ENCODE measurements at places on chromosomes 7 and 10.

DNA sequence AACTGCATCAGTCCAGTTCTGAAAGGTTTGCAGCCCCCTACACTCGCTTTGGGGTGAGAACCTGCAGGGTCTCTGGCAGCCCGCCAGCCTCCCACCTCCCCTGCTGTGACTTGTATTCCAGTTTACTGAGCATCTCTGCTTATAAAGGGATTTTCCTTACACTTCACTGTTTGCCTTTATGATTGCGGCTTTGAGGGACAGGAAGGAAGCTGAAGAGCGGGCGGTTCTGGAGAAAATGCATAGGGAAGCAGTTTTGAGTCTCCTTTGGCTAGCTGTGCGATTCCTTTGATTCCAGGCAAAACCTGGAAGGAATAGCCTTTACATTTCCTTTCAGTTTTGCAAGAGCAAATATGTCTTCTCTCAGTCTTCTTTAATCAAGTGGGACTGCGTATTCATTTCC is 65.0 kb upstream of the TRIM8 start:
- DNase-seq: no peak

GRCh38 chr7:21256310-21256877 is 171.5 kb upstream of the SP4 start:
- no peak for DNase-seq

DNA sequence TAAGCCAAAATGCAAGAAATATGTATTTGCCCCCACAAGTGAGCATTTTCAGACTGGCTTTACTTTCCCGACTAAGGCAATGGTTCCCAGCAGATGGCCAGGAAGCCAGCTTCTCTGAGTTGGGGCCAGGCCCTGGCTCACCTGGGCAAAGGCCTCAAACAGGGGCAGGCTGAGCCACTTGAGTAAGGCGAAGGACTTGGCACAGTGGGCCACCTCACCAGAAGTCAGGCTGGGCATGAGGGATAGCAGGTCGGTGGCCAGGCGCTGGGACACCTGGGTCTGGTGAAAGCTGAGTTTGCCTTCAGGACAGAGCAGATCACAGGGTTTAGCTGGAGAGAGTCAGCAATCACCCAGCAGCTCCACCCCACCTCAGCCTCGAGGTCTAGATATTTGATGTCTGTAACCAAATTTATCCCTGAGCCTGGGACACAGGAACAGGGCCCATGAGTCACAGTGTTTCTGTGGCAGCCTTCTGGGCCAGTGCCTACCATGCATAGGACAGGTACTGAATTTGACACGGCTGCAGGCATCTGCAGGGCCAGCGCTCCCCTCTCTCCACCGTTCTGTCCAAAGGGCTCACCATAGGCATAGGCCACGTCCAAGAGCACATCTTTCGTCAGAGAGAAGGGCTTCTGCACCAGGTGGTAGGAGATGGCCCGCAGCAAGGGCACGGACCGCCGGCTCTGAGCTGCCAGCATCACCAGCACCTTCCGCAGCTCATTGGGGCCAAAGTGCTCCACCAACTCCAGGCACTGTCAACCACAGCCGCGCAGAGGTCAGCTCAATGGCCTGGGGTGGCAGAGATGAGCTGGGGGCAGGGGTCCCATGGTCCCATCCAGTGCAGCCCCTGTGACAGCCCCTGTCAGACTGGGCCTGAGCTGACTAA is 7.3 kb downstream of the TBRG4 start:
- no peak for DNase-seq

GRCh38 chr7:130087364-130087763 is 17.0 kb downstream of the KLHDC10 start:
- no peak for DNase-seq

GRCh38 chr10:14191407-14191806 is 139.3 kb downstream of the FRMD4A start:
- no peak for DNase-seq

DNA sequence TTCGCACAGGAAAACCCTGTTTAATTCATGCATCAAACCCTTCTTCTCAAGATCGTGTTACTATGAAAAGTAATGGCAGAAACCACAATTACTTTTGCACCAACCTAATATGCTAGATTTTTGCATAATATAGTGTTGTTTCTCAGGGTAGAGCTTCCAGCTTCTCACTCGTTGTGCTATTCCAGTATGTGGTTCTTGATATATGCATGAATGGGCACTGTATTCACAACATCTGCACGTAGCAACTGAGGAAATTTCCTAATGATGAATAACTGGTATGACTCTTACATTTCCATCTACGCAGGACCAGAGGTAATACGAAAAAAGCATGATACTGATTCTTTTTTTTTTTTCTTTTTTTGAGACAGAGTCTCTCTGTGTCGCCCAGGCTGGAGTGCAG is 326.6 kb upstream of the GALNT17 start:
- no peak for DNase-seq

DNA sequence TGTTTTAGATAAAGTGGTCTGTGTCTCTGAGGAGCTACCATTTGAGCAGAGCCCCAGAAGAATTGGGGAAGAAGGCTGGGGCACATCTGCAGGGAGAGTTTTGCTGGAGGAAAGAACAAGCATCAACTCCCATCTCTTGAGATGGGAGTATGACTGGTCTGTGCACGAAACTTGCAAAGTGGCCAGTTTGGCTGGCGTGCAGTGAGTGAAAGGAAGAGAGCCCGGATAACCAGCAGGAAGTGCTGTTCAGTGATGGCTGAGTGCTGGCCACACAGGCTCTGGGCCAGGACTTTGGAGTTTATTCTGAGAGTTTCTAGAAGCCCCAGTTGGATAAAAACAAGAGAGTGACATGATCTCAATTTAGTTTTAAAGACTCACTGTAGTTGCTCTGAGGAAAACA is 34.4 kb upstream of the SVIL start:
- DNase-seq: no peak

DNA sequence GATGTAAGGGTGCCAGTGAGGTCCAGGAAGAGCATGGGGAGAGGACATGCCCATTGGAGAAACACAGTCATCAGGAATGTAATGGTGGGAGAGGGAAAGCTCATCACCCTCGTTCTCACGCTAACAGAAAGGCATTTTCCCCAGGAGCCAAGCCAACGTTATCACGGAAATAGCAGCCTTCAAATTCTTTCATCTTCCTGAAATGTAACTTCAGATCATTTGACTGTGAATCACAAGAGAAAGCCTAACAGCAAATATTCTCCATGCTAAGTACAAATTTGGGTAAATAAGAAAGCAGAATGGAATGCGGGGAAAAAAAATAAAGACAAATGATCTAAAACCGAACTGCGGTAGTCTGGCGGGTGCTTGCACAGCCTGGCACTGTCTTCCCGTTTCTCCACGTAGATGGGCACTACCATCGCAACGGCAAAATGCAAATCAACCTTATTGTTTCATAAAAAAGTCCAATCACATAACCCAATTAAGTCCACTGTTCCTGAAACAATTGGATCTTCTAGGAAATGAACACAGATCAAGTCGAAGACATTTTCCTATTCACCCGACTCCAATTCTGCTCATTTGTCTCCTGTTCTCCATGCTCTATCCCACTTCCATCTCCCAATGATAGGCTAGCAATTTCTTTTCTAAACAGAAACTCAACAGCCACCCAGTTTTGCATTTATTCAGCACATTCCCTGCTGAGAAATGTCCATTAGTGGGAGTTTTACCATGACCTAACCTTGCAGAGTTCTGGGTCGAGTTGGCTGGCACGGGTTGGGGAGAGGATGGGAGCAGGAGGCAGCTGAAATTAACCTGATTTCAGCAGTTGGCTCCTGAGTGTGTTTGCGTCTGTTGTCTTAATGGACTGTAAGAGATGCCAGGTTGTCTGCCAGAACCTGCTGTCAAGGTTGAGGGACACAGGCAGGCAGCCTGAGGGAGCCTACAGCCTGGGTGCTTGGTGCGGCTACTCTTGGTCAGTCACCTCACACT is 74.6 kb upstream of the FRMD4A start:
- DNase-seq: peak; percentile 12

GRCh38 chr10:132419538-132420468 is 22.8 kb downstream of the PWWP2B start:
- no peak for DNase-seq

GRCh38 chr7:92276460-92276864 is 30.7 kb downstream of the ANKIB1 start:
- DNase-seq: no peak

GRCh38 chr7:105321754-105322455 is 66.8 kb downstream of the SRPK2 start:
- no peak for DNase-seq

DNA sequence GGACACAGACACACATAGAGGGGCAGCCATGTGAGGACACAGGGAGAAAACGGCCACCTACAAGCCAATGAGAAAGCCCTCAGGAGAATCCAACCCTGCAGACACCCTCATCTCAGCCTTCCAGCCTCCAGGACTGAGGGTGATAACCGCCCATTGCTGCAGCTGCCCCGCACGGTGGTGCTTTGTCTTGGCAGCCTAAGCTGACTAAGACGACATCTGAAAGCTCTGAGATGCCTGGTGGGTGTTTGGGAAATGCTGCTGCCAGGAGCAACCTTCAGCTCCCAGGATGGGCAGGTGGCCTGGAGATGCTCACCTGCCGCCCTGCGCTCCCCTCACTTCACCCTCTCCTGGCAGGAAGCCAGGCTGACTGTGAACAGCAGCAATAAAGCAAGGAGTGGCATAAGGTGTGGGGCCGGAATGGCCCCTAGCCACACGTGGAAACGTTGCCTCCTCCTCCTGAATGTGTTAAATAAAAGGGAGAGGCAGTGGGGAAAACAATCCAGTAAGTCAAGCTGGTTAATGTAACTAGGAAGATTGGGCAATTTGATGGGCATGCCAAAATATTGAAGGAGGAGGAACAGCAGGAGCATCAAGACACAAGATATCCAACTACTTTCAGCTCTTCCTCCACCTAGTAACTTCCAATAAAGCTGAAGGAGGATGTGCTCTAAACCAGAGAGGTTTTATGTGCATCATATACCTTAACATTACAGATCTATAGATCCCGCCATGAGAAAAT is 121.5 kb downstream of the TNS3 start:
- DNase-seq: no peak

GRCh38 chr7:44767912-44768627 is 19.4 kb downstream of the ZMIZ2 start:
- DNase-seq: no peak

- DNase-seq: no peak
Measured at GRCh38 chr7:127702938-127703337, 50.9 kb downstream of the SND1 start.

- no peak for DNase-seq
Measured at GRCh38 chr7:151895008-151895630, 18.2 kb upstream of the PRKAG2 start.

GRCh38 chr10:59245686-59246085 is 69.2 kb downstream of the PHYHIPL start:
- no peak for DNase-seq

GRCh38 chr7:45650404-45651394 is 76.5 kb downstream of the ADCY1 start:
- no peak for DNase-seq

- DNase-seq: no peak
Measured at GRCh38 chr7:801940-802381, 30.3 kb upstream of the SUN1 start.

GRCh38 chr7:99767662-99768061 is 16.3 kb downstream of the CYP3A4 start:
- DNase-seq: no peak

DNA sequence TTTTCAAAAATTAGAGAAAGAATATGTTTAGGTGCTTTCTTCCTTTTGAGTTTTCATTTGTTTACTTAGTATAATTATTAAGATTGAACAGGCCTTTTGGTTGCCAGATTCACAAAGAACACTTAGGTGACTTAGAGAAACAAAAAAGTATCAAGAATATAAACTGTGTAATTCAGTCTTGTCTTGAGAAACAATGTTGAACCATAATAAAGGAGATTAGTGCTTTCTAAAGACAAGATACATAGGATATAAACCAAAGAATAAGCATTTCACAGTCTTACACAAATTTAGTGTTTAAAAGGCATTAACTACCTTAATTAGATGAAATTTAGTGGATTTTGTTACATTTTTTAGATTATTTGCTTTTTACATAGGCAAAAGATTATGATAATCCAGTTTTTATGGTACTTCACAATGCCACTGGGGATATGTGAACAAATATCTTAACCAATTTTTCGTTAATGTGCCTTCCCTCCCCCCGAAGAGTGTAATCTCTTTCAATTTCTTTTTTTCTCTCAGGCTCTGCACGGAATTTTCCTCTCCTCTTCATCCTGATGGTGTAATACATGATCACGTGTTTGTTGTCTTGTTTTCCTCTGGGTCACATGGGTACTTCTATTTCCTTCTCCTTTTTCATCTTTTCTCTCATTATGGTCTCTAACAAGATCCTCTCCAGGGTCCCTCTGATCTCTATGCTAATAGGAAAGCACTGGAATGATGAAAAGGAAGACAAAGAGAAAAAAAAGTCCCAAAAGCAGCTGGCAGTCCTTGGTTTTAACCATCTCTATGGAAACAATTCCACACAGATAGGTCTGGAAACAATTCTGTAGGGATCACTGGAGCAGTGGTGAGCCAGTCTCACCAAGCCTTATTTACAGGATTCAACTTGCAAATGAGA is 3.7 kb upstream of the HNRNPH3 start:
- peak; percentile 54 for DNase-seq

GRCh38 chr10:6819301-6819700 is 239.2 kb upstream of the PRKCQ start:
- DNase-seq: no peak

DNA sequence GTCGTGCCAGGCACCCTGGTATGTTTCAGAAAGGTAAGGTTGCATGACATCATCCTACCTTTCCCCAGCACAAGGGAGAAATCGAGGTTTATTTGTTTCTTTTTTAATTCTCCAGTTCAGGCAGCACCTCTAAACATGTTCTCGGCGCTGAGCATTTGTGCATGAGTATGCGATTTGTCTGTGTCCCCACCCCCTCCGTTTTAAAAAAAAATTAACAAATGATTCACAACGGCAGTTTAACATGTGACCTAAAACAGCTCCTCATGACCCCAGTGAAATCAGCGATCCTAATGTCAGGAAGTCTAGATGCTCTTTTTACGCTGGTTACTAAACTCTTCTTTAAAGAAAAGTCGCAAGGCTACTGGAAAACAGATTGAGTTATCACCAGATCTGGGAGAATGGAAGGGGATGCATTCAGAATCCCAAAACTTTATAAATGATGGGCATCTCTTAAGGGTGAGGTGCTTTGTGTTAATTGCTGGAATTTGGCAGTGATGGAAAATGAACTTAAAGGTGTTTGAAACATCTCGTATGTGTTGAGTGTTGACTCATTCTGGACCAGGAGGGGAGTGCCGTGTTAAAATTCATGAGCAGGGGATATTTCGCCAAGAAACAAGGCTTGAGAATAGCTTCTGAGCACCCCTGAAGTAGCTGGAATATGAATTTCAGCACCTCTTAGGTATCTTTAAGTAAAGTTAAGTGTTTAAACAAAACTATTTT is 106.8 kb upstream of the PDCD4 start:
- DNase-seq: no peak

DNA sequence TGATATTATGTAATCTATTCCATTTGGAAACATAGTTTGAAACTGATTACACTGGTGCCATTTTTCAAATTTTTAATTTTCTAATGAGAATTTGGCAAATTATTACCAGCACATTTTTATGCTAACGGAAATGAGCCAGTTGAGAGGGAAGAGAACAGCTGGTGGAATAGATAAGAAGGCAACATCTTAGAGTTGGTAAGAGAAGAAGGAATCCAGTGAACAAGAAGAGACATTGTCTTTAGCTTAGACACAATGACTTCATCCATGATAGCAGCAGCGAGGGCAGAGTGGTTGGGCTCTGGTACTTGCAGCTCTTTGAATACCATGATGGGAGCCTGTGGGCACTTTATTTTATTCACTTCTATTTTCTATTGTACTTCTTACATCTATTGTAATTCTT is 89.6 kb downstream of the CHRM2 start:
- no peak for DNase-seq
